ENCODE measurements at places on chromosomes 4 and X.

- no peak for DNase-seq
These were observed 117.3 kb downstream of the CHM start for GRCh38 chrX:85930099-85930498.

GRCh38 chrX:37871626-37872302, 24.4 kb upstream of the DYNLT3 start:
- peak; percentile 80 for DNase-seq

GRCh38 chr4:66023061-66023460, 352.8 kb upstream of the EPHA5 start:
- no peak for DNase-seq

- no peak for DNase-seq
These were observed 8.0 kb downstream of the SNX12 start for GRCh38 chrX:71060127-71060526.

GRCh38 chrX:44927398-44927797, 54.4 kb downstream of the KDM6A start:
- DNase-seq: no peak

DNA sequence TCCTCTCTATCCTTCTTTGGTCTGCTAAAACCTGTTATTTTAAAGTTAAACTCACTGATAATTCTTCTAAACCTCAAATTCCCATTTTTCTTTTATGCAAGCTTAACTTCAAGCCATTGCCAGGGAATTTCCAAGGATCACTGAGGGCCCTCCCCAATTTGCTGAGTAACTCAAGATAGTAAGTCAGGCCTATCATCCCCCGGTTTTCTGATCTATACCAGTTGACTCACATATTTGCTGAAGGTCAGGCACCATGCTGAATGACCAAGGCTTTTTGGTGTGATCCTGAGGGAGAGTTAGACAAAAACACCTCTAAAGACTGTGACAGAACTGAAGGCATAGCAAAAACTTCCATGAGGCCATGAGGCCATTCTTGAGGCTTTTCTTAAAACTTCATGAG, 1301.9 kb downstream of the PCDH7 start:
- DNase-seq: no peak

GRCh38 chr4:2226261-2226660, 15.7 kb downstream of the HAUS3 start:
- no peak for DNase-seq

DNA sequence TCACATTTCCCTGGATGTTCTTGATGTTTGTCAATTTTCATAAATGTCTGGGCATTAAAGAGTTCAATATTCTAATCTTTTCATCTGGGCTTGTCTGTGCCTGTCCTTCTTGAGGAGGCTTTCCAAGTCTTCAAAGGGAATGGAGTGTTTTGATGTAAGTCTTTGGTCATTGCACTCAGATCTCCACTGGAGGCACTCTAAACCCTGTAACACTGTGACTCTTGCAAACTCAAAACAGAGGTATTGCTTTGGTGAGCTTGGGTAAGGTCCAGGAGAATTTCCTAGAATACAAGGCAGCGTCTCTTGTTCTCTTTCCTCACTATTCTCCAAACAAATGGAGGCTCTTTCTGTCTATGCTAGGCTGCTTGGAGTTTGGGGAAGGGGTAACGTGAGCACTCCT, 1118.1 kb upstream of the PABPC4L start:
- DNase-seq: no peak

DNA sequence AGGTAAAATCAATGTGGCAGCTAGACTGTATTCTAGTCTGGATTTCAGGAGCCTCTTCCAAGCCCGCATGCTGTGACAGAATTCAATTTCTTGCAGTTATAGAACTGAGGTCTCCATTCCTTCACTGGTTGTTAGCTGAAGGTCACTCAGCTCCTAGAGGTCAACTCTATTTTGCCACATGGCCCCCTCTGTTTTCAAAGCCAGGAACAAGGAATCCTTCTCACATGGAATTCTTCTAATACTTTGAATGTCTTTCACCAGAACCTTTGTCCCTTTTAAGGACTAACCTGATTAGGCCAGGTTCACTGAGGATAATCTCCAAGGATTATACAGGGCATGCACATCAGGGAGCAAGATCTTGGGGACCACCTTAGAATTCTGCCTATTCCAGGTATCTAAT, 23.4 kb upstream of the MMRN1 start:
- DNase-seq: no peak

- DNase-seq: no peak
These were observed 1249.9 kb upstream of the TENM3 start for GRCh38 chr4:180993244-180993836.

DNA sequence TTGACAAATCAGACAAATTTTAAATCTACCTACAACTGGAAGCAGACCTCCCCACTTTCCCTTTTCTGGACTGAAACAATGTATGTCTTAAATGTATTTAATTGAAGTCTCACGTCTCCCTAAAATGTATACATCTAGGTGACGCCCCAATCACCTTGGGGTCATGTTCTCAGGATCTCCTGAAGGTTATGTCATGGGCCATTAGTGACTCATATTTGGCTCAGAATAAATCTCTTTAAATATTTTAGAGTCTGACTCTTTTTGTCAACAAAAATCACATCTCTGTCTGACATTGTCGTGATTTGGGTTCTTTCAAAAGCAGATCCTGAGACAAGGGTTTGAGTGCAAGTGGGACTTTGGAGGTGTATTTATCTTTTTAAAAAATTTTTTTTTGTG, 26.2 kb upstream of the BOD1L1 start:
- no peak for DNase-seq

- DNase-seq: no peak
These were observed 151.8 kb upstream of the FAT1 start for GRCh38 chr4:186875476-186875875.

- DNase-seq: no peak
These were observed 34.4 kb upstream of the LRBA start for GRCh38 chr4:151049430-151049884.

DNA sequence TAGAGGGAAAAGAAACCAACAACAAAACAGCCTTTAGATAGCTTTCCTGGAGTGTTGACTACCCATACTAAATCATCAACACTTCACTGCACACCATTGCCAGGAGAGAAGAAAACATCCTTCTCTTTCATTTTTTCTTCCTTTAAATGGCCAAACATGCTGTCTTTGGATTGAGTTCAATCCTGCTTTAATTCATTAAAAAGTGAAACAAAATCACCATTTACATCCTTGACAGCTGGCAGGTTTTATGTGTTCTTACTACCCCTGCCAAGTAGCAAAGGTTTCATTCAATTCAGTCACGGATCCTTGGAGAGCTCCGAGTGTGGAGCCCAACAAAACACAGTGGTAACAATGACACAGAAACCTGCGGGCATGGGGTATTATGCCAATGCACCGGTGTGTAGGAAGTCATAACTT, 568.3 kb downstream of the ANKRD50 start:
- DNase-seq: no peak

GRCh38 chrX:29461039-29461438, 754.3 kb upstream of the MAGEB2 start:
- DNase-seq: no peak

DNA sequence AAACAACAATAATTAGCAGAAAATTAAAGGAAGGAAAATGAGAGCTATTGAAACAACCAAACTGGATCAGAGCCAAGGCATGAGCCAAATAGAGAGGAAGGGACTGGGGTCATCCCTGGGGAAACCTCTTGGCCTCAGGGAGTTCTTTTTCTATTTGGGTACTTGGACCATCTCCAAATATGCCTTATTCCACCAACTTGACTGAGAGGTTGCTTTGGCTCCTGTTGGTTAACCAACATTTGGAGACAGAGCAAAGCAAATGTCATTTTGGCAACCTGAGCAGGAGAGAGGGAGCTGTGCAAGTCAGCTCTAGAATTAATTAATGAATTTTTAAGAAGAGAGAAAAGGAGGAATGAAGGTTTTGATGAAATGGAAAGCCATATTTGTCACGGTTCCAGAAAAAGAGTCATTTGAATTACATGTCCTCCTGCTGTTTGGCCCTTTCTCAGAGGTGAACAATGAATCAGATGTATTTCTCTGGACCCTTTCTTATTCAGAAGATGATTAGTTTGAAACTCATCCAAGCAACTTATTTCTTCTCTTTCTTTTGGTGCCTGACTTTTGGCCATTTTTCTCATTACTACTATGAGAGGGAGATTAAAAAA, 119.1 kb downstream of the CNKSR2 start:
- no peak for DNase-seq

GRCh38 chr4:17619416-17620105, 5.1 kb downstream of the MED28 start:
- no peak for DNase-seq

DNA sequence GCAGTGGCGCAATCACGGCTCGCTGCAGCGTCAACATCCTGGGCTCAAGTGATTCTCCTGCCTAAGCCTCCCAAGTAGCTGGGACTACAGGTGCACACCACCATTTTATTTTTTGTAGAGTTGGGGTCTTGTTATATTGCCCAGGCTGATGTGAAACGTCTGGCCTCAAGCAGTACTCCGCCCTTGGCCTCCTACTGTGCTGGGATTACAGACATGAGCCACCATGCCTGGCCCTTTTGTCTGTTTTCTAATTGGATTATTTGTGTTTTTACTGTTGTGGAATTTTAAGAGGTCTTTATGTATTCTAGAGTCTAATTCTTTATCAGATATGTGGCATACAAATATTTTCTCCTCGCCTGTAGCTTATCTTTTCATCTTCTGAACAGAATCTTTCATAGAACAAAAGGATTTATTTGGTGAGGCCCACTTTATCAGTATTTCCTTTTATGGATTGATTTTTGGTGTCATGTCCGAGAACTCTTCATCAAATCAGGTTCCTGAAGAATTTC, 18.9 kb downstream of the PLS3 start:
- DNase-seq: no peak

- DNase-seq: no peak
These were observed 25.7 kb downstream of the LAS1L start for GRCh38 chrX:65508851-65509250.

GRCh38 chr4:125338814-125339213, 24.1 kb downstream of the FAT4 start:
- DNase-seq: no peak

DNA sequence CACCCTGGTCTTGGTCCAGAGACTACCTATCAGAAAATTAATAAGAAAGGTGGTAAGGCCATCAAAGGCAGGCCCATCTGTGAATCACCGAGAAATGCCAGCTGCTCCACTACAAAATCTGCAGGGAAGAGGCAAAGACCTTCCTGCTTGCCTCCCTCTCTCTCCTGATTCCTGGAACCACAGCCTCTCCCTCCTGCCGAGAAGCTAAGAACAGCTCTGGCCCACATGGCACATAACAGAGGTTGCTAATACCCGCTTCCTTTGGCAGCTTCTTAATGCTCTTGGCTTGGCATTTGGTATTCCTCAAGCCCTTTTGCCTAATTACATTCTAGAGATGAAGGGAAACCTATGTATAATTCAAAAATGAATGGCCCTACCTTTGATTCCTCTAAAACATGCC, 32.9 kb downstream of the RAI2 start:
- no peak for DNase-seq

DNA sequence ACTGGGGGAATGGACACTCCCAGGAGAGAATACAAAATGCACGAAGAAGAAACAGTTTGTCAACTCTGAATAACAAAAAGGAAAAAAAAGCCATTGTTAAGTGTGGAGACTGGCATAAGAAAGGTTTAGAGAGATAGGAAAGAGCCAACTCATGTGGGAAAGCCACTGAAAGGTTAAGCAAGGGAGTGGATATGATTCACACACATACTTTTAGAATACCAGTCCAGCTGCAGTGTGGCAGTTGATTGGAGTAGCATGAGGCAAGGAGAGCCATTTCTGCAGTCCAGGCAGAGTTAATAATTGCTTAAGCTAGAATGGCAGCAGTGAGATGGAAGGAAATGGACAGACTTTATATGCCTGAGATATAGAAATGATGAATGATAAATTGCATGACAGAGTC, 36.9 kb upstream of the ADAD1 start:
- DNase-seq: peak; percentile 41

GRCh38 chrX:38641197-38641596, 79.9 kb downstream of the TSPAN7 start:
- DNase-seq: no peak

GRCh38 chr4:8269535-8270417, at the start of gene HTRA3:
Gene HTRA3, plus strand, starts transcription at chr4:8269754. Its CDS starts 215 bp downstream, at chr4:8269969.
- no peak for DNase-seq

GRCh38 chr4:94348666-94349065, 6.0 kb upstream of the HPGDS start:
- no peak for DNase-seq

- DNase-seq: no peak
These were observed 28.5 kb downstream of the SASH3 start for GRCh38 chrX:129808158-129808828.

- no peak for DNase-seq
These were observed 90.7 kb upstream of the DCLK2 start for GRCh38 chr4:149987330-149988086.

- DNase-seq: no peak
These were observed 14.5 kb downstream of the GUCY1B1 start for GRCh38 chr4:155773196-155773800.

DNA sequence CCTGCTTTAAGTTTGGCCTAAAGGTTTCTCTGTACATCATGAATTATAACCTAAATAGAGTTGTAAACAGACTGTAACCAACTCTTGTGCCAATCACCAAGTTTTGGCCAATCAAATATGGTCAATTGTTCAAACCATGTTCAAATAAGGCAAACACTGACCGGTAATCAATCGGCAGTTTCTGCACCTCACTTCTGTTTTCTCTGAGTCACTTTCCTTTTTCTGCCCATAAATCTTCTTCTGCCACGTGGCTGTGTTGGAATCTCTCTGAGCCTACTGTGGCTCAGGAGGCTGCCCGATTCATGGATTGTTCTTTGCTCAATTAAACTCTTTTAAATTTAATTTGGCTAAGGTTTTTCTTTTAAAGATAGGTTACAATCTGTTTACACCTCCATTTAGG, 16.5 kb upstream of the ENPP6 start:
- DNase-seq: no peak

DNA sequence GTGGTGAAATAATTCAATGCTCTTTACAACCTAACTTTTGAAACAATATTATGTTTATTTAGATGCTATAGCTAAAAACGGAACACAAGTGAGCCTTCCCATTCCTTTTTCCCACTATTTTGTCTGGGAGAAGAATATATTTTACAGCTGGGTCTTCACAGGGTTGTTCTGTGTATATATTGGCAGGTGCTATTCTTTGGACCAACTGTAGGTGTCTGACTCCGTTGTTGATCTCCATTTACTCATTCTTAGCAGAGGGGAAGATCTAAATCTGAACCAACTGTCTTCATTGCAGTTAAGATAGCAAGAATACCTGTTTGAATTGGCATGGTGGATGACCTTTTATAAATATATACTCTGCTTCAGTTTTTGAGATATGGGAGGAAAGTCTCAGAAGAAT, 257.4 kb downstream of the CFAP299 start:
- DNase-seq: no peak

DNA sequence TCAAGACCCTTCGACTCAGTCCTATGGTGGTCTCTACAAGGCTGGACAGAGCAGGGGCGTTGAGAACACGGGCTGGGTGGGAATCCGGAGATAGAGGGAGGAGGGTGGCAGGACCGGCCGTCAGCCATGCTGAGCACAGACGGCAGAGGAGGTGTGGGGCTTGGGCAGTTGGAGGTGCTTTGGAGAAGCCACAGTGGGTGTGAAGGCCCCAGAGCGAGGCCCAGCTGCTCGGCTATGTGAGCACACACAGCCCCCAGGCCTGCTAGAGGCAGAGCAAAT, 4.2 kb downstream of the PDE6B start:
- DNase-seq: no peak

- DNase-seq: no peak
These were observed 615.4 kb upstream of the ZFP42 start for GRCh38 chr4:187380181-187380581.

Data from RWPE1 (cell line).